Right lobe of liver (tissue), 6 donors: ENCODE measurements at places on chromosomes 12 and 14.
A peak's percentile ranks its signal among the peaks of the same experiment; 100 is the strongest.

GRCh38 chr12:53743266-53744129, 8.3 kb downstream of the CISTR start:
- DNase-seq: peak; percentile 67

- DNase-seq: no peak
Observed at GRCh38 chr12:91357381-91357780, 174.8 kb upstream of the DCN start.

- DNase-seq: no peak
Observed at GRCh38 chr12:89433634-89434033, 81.3 kb upstream of the DUSP6 start.

- DNase-seq: no peak
Observed at GRCh38 chr12:6316921-6317692, 6.6 kb downstream of the PLEKHG6 start.

DNA sequence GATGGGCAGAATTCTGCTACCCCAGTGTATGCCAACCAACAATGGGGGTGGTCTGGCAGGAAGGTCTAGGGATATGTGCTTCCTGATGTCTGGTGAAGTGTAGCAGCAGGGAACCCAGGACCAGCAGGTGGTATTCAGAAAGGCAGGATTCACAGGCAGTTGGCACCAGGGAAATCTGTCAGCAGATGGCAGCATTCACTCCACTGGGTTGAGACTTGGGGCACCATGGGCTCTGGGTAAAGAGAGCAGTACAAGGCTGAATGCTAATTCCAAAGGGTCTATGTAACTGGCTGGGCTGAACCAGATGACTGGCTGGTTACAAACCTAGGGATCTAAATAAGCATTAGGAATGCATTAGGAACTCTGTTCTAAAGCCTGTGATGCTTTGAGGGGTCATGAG, 466.9 kb upstream of the STXBP6 start:
- DNase-seq: no peak

- no peak for DNase-seq
Observed at GRCh38 chr12:91434081-91434480, 251.5 kb upstream of the DCN start.

DNA sequence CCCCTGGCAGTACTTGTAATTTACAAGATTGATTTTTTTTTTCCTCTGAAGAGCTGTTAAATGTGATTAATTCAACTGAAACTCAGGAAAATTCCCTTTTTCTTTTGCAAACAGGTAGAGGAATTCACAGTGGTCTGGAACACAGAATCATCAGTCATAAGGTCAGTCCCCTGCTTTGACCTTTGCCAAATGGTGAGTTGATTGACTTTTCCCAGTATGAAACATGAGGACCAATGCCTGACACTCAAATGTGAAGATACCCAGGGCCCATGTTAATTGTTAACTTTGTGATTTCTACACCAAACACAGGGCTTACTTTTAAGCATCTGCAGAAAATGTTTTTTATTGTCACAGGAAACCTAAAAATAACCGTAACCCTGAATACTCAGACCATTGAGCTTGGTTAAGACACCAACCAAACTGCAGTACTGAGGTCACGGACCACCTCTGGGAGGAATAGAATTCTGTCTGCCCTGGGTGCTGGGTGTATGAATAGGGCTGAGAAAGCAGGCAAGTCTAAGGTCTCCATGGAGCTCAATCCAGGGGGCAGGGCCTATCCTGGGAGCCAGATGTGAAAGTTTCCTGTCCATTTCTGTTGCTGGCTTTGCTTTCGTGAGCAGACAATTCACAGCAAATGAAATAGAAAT, 192.4 kb downstream of the TMX1 start:
- no peak for DNase-seq

- DNase-seq: no peak
Observed at GRCh38 chr12:79344855-79345847, 345.6 kb downstream of the PAWR start.

GRCh38 chr12:69999561-69999960, 174.5 kb downstream of the MYRFL start:
- DNase-seq: no peak

GRCh38 chr12:126862500-126862899, 1404.5 kb upstream of the TMEM132C start:
- DNase-seq: no peak

GRCh38 chr12:56773113-56773512, 10.0 kb downstream of the HSD17B6 start:
- DNase-seq: no peak

GRCh38 chr14:104786091-104786586, 9.4 kb downstream of the AKT1 start:
- no peak for DNase-seq

DNA sequence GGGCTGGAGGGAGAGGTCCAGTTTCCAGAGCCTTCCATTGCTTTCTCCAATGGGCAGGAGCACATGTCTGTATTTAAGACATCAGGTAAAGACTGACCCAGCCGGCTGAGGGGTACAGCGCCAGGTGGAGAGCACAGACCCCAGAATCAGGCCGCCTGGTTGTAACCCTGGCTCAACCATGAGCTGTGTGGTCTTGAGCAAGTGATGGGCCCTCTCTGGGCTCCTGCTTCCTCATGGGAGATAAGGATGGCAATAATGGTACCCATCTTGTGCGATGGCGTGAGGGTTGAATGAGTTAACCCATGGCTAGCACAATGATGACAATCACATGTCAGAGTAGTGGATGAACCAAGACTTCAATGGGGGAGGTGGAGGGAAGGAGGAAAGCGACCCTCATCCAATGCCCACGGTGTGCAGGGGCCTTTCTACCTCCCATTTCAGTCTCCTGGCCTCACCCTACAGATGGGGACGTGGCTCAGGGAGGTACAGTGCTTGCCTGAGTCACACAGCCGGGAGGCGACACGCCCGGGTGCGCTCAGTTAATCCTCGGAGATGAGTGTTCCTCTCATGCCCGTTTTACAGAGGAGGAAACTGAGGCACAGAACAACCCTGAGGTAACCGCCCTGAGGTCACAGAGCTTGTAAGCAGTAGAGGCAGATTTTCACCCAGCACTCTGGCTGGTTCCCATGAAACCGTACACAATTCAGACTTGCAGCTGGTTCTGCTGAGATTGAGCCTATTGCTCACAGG, 163.9 kb downstream of the RBM19 start:
- no peak for DNase-seq

DNA sequence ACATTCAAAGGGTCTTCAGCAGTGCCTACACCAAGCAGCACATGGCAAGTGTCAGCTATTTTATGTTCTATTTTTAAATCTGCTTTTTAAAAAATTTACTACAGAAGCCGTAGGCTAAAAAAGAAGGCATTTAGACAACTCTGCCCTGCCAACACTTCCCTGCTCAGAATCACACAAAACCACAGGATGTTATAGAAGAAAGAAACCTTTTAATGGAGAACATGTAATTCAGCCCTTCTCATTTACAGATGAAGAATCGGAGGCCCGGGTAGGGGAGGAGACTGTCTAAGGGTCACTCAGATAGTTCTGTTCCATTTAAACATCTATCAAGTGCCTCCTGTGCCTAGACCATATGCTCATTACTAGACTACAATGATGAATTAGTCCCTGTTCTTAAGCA, 171.8 kb upstream of the NTF3 start:
- DNase-seq: no peak

DNA sequence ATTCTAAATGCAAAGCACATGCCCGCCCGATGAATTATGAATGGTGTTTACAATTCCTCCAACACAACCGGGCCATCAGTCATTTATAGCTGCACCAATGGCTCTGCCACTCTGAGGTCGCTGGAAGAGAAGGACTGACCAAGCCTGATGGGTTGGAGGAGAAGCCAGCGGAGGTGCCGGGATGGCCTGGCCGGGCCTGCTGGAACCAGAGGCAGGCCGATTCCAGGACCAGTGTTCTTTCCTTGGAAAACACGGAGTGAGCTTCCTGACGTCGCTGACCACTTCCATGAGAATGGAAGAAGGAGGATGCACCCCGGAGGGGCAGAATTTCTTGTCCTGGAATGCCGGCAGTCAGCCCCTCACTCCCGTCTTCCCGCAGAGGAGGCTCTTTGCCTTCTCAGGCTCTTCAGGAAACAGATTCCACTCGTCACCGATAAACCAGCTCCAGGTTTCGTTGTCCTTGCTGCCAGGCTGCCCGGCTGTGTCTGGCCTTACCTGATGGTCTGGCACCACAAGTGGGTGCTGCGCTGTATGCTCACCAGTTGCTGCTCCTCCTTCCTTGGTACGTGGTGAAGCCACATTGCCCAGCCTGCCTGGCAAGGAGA, 358.5 kb upstream of the SFSWAP start:
- no peak for DNase-seq

GRCh38 chr12:45259675-45260074, 43.8 kb downstream of the ANO6 start:
- DNase-seq: no peak

GRCh38 chr12:121673013-121673511, 3.6 kb upstream of the MORN3 start:
- DNase-seq: no peak

DNA sequence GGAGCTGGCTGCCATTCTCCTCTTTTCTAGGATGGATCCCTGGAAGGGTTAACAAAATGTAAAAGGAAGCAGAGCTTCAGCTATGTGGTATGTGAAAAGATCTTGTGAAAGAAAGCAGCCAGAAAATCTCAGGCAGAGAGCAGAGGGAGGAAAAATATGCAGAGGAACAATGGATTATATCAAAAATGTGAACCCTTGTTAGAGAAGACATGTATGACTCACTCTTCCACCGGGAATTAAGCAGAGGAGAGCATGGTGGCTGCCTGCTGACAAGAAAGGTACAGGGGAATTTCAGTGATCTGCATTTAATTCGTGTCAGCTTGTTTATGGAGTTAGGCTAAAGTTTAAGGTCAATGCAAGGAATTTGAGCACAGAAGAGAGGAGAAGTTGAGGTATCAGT, 46.3 kb downstream of the KCNA1 start:
- DNase-seq: no peak

DNA sequence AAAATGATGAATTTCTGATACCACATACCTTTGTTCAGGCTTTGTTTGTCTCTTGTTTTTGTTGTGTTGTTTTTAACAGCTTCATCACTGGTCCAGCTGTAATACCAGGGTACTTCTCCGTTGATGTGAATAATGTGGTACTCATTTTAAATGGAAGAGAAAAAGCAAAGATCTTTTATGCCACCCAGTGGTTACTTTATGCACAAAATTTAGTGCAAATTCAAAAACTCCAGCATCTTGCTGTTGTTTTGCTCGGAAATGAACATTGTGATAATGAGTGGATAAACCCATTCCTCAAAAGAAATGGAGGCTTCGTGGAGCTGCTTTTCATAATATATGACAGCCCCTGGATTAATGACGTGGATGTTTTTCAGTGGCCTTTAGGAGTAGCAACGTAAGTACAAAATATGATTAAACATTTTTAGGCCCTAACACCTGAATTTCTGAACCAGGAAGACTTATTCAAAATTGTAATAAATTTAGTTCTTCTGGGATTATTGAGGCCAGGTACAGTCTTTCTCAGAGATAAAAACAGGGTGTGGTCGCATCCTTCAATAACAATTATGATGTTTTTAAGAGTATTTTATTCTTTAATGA, 22.4 kb downstream of the RXYLT1 start:
- no peak for DNase-seq

DNA sequence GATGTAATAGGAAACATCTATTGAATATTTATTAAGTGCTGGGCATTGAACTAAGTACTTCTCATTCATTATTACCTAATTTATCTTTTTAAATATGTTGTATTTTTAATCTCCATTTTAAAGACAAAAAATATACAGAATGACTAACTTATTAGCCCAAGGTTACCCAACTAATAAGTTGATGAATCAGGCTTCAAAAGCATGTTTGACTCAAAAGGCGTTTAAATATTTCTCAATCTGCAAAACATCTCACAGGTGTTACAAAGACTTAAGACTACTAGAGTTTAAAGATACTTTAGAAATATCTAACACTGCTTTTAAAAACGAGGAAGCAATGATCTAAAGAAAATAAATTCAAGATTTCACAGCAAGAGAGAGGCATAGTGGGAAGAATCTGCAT, 457.4 kb upstream of the DCN start:
- DNase-seq: no peak

GRCh38 chr12:112855375-112855774, 51.4 kb upstream of the OAS1 start:
- no peak for DNase-seq

DNA sequence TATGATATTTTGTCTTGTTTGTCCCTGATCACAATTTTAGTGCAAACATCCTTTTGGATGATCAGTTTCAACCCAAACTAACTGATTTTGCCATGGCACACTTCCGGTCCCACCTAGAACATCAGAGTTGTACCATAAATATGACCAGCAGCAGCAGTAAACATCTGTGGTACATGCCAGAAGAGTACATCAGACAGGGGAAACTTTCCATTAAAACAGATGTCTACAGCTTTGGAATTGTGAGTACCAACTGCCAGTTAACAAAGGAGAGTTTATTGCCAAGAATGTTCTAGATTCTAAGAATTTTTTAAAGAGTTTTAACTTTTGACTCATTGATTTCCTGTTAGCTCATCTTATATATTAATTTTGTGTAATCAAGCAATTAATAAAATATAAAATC, 55.4 kb downstream of the IRAK3 start:
- no peak for DNase-seq

- no peak for DNase-seq
Observed at GRCh38 chr14:56099081-56099797, 19.0 kb upstream of the PELI2 start.

DNA sequence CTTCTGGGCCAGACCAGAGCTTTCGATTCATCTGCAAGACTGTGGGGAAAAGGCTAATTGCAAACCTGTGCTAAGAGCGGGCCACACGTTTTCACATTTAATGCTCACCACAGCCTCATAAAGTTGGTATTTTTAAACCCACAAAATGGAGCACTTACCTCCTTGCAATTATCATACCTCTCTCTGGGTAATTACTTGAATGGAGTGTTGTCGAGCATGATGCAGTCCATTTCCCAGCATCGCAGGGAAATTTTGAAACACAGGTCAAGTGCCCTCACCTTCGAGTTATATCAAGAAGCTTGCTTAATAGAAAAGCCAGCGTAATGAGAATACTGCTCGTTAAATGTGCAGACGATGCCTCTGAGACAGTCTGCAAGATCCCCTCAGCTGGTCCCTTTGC, 8.8 kb upstream of the IFI27L2 start:
- no peak for DNase-seq

- DNase-seq: peak; percentile 75
Observed at GRCh38 chr12:123141615-123142517, 9.0 kb downstream of the PITPNM2 start.

DNA sequence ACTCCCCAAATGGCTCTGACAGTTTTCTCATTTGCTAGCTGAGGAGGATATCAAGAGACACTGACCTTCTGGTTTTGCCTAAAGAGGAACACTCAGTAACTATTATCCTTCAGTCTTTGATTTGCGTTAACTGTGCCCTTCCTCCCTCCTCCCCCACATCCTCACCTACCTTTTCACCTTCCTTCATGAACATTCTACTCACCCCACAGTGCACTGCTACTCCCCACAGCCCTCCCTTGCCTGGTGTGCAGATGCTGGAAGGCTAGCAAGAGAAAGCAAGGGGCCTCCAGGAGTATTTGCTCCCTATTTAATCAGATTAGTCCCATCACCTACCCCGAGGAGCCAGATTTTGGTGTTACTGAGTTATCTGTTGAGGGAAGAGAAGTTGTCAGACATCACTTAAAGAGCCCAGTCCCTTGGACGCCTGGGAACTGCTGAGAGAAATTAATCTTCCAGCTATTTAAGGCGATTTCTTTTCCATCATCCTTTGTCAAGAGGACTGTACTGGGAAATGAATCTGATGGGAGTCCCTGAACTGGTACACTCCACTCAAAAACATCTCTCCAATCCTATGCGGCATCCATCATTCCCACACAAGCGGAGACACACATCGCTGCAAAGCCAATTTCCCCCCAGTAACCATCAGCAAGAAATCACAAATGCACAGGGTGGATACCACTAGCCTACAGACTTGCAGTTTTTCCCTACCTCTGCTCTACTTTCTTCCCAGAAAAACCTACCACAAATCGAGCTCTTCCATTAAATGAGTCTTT, 11.5 kb downstream of the PSMB5 start:
- DNase-seq: no peak
